SW480 (cell line): ENCODE measurements at places on chromosomes 2 and 18.

DNA sequence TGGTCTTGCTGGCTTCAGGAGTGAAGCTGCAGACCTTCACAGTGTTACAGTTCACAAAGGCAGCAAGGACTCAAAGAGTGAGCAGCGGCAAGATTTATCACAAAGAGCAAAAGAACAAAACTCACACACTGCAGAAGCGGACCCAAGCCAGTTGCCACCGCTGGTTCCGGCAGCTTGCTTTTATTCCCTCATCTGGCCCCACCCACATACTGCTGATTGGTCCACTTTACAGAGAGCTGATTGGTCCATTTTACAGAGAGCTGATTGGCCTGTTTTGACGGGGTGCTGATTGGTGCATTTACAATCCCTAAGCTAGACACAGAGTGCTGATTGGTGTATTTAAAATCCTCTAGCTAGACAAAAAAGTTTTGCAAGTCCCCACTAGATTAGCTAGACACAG, 37.2 kb upstream of the ZNF532 start:
- DNase-seq: no peak

GRCh38 chr2:13666582-13667414, 950.1 kb downstream of the TRIB2 start:
- no peak for DNase-seq

DNA sequence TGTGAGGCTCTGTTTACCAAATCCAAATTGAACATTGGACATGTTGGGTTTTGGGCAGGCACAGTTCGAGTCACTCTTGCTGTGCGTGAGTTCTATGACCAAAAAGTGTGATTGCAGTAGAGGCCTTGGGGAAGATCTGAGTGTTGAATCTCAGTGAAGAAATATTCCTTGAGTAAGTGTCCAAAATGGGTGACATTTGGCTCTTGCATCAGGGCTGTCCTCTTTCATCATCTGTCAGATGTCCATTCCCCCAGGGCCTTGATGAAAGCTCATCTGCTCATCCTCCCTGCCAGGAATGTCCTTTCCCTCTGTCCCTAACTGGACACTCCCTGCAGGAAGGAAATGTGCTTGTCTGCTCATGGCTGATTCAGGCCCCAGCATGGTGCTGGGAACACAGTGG, 6.4 kb upstream of the SFTPB start:
- no peak for DNase-seq

DNA sequence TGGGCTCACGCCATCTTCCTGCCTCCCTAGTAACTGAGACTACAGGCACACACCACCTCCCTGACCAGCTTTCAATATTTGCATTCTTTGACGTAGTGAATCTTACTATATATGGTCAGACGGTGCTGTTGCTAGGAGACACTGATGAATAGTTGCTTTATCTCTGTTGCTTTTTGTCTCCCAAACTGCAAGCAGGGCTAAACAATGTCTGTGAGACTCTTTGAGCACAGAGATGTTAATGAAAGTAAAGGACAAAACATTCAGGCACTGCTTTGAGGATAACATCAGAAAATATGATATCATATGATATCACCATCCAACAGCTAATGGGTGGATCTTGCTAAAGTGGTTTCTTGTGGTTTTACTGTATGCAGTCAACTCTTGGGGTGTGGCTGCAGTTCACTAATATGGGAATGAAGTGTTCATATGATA, 43.0 kb downstream of the EMILIN2 start:
- peak; percentile 36 for DNase-seq

GRCh38 chr2:127542231-127542630, 6.7 kb downstream of the MYO7B start:
- no peak for DNase-seq

DNA sequence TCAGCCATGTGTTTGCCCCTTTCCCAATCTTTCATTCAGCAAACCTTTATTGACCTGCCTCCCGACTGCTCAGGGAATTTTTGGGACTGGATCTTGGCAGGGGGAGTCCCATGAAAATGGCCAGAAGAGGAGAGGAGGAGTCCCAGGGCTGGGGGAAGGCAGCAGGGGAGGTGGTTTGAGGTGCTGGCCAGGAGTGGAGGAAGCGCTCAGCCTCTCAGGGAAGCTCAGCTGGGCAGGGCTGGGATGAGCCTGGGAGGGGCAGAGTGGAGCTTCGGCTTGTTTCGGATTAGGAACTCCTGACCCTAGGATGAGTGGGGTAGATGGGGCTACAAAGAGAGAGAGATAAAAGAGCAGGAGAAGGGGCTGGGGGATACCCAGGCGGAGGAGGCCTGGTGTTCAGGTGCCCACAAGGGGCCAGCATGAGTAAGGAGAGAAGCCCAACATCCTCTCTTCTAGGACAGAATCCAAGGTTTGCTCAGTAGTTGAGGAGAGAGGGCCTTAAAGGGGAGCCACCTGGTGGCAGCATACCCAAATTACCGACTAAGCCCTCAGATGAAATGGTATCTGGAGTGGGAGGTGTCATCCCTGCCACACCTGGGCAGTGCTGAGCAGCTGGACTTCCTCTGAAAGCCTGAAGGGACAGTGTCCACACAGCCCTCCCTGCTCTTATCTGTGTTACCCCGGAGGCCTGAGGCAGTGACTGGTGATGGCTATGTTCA, 91.1 kb downstream of the INHBB start:
- peak; percentile 82 for DNase-seq

DNA sequence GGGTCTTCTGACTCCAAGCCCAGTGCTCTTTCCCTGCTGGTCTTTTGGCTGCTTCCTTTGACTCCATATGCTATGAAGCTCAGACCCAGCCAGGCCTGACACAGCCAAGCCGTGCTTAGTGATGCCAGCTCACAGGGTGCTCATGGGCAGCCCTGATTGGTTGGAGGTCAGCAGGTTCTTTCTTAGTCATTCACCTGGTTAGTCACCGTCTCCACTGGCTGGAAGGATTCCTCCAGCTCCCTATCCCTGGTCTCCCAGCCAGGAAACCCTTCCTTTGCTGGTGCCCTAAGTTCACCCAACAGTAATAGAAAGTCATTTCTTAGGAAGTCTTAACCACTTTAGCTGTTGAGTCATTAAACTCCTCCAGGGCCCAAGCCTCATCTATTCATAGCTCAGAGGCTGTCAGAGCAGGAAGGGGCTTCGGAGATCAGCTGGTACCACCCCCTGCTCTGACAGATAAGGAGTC, 3.9 kb downstream of the KCNK3 start:
- DNase-seq: peak; percentile 72

DNA sequence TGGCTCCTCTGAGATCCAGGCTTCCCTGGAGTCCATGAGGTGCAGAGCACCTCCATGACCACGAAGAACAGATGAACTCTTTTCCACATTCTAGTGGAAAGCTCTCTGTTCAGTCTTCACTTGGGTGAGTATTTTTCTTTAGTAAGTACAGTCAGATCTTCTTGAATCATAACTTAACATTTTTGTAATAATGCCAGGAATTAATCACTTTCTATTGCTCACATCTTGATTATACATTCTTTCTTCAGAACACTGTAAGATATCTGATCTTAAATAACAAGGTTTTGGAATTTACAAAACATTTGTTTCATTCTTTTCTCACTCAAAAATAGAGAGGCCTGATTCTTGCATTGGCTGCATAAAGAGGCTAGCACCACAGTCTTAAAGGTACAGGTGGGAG, 45.4 kb upstream of the RND3 start:
- no peak for DNase-seq

DNA sequence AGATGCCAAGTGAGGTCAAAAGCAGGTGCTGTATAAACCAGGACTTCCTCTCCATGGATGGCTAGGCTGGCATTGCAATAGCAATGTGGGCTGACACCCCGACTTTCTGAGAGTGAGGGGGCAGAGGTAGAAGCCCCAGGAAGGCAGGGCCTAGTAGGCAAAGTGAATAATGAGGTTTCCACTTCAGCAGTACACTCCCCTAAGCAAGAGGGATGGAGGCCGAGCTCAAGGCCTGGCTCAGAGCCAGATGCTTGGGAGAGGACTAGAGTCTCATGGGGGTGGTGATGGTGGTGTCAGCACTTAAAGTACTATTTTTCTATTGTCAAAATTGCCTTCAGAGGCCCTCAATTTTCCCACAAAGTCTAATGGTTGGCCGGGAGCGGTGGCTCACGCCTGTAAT, 41.6 kb upstream of the HK2 start:
- DNase-seq: no peak

- no peak for DNase-seq
Measured at GRCh38 chr2:151770995-151771394, 36.7 kb upstream of the NEB start.

DNA sequence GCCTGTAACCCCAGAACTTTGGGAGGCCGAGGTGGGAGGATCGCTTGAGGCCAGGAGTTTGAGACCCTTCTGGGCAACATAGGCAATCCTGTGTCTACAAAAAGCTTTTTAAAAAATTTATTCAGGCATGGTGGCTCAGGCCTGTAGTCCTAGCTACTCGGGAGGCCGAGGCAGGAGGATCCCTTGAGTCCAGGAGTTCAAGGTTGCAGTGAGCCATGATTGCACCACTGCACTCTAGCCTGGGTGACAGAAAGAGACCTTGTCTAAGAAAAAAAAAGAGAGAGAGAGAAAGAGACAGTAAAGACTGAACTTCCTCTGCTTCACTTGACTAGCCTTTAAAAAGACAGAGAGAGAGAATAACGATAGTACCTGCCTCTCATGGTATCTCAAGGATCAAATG, 62.4 kb downstream of the INPP5D start:
- DNase-seq: no peak

DNA sequence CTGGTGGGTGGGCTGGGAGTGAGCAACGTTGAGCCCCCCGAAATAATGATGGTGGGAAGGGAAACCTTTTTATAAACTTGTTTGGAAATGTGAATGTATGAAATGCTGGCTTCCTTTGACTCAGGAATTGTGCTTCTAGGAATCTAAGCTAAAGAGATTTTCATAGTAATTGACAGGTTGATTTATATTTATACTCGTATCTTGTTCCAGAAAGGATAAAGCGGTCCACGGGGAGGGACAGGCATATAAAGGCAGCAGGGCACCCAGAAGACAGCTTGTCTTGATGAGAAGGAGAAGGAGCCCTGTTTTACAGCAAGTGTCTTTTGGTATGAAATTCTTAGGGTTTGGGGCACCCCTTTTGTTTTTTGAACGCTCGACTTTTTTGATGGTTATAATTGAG, 157.8 kb downstream of the AGAP1 start:
- DNase-seq: no peak

- DNase-seq: no peak
Measured at GRCh38 chr2:84957771-84958134, 13.2 kb upstream of the KCMF1 start.

DNA sequence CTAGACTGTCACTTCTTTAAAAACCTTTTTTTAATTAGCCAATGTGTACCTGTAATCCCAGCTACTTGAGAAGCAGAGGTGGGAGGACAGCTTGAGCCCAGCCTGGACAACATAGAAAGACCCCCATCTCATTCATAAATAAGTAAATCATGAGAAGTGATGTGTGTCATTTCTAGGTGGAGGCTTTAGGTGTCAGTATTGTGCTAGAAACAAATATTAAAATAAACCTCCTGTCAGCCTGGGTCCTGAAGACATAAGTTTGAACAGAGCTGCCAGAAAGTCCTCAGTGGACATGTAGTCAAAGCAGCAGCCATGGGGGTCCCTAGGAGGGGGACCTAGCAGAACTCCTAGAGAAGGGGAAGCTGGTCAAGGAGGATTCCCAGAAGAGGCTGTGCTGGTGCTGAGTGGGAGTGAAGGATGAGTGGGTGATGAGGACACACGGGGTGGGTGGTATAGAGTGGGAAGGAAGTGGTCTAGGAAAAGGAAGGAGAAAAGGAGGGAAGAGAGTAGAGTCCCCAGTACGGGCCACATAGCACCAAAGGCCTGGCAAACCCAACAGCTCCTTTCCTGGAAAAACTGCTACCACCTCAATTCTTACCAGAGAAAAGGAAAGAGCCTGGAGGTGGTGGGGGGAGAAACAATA, 316.6 kb upstream of the NCKAP5 start:
- peak; percentile 48 for DNase-seq

DNA sequence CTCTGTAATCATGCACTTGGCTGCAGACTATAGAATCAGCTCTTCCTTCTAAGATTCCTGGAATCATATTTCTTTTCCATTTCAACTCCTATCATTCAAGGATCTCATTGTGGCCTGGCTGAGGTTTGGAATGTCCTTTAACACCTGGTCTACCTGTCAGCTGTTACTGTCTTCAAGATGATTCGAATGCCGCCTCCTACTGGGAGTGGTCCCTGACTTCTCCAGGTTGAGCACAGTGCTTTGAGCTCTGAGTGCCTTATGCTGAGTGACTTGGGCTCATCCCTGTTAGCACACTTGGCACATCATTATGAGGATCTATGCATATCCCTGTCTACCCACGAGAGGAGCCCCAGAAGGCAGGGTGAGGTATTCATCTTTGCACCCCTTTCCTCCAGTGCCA, 87.6 kb downstream of the MARCHF4 start:
- DNase-seq: no peak

DNA sequence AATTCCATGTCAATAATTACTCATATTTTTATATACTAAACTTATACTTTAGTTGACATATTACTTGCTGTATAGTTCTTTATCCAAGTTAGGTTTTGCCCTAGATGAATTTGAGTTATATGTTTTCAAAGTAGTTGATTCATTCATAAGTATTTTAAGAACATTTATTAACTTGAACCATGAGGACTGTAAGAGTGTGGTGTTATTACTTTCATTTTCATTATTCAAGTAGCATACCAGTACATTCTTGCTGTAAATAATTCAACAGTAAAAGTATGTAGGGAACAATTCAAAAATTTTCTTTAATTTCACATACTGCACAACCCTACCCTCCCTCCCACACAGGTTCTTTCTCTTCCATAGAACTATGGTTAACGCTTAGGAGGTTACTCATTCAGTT, 75.4 kb downstream of the ANKRD12 start:
- no peak for DNase-seq

DNA sequence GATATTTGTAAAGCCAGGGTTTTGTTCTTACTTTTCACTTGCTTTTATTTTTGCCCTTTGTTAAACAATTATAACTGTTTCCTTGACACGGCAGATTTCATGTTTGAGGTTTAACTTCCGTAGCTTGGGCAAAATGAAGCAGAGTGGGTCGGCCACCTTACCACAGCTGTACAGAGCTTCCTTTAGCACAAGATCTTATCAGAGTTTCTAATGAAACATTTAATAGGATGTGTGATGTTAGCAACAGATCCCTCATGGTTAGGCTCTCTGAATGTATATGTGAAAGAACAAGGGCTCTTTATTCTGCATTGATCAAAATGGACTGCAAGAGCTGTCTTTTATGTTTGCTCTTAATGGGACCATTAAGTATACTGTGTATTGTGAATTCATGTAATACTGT, 22.3 kb downstream of the RNF125 start:
- DNase-seq: peak; percentile 37

DNA sequence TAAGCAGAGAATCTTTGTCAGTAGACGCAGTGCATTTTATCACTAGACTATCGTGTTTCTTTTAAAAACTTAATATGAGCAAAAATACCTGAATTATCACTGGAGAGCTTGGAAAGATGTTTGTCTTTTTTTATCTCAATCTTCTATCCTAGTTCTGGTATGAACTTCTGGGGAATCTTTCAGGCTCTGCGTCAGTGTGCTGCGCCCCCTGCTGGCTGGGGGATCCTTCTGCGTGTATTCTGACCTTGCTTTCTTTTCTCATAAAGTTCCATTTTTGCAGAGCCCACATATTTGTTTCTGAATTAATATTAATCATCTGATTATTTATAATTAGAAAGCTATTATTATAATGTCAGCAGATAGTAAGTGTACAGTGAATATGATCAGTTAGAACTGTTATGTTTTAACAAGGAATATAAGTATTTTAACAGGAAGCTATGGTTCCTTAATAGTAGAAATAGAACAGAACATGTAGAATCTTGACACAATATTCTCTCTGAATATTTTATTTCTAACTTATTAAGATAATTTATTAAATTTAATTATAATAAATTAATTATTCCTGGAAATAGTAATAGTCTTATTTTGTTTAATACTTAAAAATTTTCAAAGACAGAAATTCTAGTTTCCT, 945.0 kb upstream of the CRIM1 start:
- peak; percentile 41 for DNase-seq

GRCh38 chr2:42060718-42061619, 13.1 kb downstream of the PKDCC start:
- no peak for DNase-seq
